ENCODE measurements at places on chromosomes 12 and 14.

DNA sequence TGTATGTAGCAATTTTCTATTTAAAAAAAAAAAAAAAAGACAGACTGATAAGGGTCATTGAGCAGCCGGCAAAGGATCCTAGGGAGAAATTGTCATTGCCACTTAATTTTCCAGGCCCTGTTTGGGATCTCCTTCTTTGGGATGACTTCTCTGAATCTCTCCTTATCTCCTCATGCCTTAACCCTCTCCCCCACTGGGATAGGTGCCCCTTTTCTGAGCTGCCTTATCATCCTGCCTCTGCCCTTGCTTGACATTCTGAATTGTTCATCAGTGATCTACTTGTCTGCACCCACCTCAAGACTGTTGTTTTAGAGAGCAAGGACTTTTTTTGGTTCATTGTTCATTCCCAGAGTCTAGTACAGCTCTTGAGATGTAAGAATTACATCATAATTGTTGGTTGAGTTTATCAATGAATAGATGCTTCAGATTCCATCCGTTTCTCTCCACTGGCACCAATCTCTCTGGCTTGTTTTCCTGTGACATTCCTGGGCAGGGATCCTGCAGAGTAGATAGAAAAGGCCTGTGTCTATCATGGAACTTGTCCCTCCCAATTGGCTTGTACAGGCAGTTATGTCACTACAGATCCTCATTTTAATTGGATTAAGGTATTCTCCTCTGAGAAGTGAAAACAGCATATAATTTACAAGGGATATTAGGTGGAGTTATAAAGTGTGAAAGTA lies 42.6 kb downstream of the SOCS2 start:
- DNase-seq = no peak

DNA sequence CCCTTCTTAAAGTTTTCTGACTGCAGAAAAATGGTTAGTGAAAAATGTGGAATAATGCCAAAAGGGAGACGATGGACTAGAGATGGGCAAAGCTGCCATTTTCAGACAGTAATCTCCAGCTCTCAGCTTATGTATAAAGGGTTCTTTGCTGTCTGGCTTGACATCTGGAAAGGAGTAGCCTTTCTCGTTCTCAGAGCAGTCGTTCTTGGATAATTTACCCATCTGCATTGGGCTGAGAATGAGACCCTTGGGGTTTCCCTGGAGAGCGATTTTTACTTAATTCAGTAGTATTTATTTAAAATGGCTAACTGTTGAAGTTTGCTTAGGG lies 1.2 kb downstream of the NUDT4 start:
- peak; percentile 51 for DNase-seq

- no peak for DNase-seq
These were observed 345.9 kb downstream of the NAV3 start for GRCh38 chr12:78176643-78177042.

- DNase-seq = no peak
These were observed 47.5 kb upstream of the NR1H4 start for GRCh38 chr12:100426145-100426544.

DNA sequence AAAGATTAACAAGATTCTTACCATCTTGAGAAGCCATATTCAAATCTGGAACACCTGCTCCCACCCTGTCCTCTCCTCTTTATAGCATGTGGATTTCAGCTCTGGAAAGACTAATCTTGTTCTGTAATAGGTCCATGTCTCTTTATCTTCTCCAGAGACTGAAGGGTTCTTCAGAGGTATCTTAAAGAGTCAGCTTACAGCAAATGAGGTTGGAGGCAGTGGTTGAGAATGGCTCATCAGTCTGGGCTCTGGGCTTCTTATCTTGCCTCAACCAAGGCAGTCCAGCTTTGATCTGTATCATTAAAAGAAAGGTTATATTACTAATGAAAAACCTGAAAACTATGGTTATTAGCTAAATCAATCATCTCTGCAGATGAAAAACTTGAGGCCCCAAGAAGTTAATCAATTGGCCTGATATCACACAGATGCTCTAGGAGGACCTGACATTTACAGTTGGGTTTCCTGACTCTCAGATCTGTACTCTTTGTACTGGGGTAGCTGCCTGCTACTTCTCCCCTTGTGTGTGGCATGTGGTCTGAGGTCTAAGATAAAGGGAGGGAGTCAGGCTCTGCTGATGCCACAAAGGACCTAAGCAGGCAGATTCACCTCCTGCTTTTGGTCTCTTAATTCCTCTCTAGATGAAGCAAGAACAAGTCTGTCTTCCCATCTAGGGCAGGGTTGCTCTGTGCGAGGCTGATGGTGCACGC lies 1.7 kb upstream of the AKAP6 start:
- no peak for DNase-seq

GRCh38 chr12:108337235-108338223 lies 1.6 kb downstream of the CMKLR1 start:
- no peak for DNase-seq

- peak; percentile 16 for DNase-seq
These were observed 30.4 kb downstream of the DLGAP5 start for GRCh38 chr14:55160989-55161388.

DNA sequence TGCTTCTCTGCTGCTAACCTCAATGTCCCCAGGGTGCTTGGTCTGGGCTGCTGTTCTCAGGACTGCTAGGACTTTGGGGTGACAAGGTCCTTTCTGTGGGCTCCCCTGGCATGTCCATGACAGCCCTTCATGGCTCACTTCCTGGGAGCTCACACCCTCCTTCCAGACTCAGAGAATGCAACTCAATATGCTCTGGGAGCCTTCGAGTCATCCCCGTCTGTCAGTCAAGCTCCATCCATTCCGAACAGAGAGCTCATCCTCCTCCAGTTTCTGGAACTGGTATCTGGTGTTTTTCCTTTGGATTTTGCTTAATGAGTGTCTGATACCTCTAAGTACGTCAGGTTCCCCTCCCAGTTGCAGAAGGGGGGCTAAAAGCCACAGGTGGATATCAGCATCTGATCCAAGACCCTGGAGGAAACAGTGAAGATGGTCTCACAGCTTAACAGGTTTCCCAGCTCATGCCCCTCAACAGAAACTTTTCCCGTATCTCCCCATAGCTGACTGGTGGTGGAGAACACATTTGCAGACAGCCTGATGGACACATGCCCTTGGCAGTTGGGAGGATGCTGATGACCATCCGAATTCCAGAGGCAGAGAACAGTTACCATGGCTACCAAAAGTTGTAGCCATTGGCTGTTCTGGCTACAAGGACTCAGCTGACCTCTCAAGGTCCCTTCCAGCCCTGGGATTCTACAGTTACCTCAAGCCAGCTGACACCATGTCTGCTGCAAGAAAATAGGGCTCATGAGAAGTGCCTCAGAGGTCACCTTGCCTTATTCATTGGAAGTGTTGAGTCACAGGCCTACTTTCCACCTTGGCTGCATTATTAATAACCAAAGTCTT lies 9.5 kb upstream of the RAB35 start:
- no peak for DNase-seq

- DNase-seq = peak; percentile 90
These were observed 41.9 kb downstream of the PTGER2 start for GRCh38 chr14:52356025-52356424.

- DNase-seq = no peak
These were observed 420 bp upstream of the PPP1R1A start for GRCh38 chr12:54588890-54589267.

- peak; percentile 63 for DNase-seq
These were observed 8.0 kb upstream of the CERS5 start for GRCh38 chr12:50174971-50175715.

GRCh38 chr12:88241862-88242570 lies 99.9 kb downstream of the TMTC3 start:
- DNase-seq = no peak

GRCh38 chr12:109531411-109531810 lies 41.9 kb downstream of the MMAB start:
- DNase-seq = no peak

GRCh38 chr14:39430762-39431415 lies 1.3 kb downstream of the FBXO33 start:
- DNase-seq = no peak

DNA sequence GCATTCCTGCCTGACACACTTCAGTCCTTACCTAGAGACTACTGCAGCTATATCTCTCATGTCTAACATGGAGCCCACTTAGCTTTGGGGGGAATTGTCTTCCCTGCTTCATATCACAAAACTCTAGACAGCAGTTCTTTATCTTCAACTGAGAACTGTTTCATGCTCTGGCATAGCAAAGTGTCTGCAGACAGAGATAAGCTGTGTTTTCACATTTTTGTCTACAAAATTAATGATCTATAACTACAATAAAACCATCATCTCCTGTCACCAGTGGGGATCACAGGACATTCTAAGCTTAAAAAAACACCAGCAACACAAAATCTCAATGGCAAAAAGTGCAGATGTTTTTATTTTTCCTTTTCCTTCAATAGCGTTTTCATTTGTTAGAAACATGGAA lies 137.1 kb upstream of the VRK1 start:
- DNase-seq = no peak

GRCh38 chr14:72610831-72611200 lies 283.1 kb downstream of the DPF3 start:
- no peak for DNase-seq

- DNase-seq = no peak
These were observed 10.0 kb downstream of the DACT1 start for GRCh38 chr14:58647777-58648176.

GRCh38 chr12:122058549-122059149 lies 19.9 kb upstream of the MLXIP start:
- no peak for DNase-seq

GRCh38 chr12:1791104-1791841 lies 29.1 kb upstream of the LRTM2 start:
- peak; percentile 69 for DNase-seq

DNA sequence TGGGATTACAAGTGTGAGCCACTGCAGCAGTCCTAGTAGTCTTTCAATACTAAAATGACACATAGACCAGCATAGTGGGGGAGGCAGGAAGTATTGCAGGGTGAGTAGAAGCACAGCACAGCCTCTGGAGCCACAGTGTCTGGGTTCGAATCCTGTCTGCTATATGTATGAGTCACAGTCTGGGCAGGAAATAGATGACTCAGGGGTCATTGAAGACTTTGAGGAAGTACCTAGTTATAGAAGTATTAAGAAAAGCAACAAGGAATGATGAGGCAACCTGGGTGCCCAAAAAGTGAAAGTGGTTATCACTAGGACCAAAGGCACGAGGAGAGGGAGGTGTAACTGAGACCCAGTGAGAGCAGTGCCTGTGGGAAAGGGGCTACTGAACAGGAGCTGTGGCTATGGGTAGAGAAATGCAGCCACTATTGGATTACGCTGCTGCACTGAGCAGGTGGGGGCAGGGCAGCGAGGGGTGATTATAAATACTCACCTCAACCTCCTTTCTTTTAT lies 124.0 kb downstream of the PDE3A start:
- no peak for DNase-seq

DNA sequence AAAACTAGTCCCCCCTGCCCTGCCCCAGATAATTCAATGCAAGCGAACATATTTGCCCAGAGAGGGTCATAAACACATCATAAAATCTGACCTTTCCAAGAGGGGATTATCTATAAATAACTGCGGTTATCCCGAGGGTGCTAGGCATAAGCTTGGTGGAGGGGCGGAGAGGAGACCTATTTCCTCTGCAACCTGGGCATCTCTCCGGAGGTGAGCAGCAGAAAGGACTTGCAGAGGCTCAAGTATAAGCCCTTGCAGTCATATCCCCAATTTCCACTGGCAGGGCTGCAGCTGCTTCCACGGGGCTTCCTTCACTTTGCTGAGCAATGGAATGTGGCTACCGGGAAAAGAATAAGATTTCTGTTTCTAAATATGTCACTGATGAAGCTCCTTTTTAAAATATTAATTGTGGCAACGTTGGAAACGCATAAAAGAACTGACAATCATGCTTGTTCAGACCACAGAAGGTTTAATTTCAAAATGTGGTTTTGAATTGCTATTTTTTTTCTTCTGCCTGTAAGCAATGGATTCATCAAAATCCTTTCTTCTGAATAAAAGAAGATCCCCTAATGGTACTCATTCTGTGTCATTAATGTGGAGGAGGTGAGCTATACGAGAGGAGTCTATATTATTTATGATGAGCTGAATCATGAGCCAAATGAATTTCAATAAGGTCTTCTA lies 268.9 kb upstream of the ATP2B1 start:
- DNase-seq = no peak

- DNase-seq = peak; percentile 46
These were observed 89.0 kb downstream of the POLR3B start for GRCh38 chr12:106446419-106447092.

DNA sequence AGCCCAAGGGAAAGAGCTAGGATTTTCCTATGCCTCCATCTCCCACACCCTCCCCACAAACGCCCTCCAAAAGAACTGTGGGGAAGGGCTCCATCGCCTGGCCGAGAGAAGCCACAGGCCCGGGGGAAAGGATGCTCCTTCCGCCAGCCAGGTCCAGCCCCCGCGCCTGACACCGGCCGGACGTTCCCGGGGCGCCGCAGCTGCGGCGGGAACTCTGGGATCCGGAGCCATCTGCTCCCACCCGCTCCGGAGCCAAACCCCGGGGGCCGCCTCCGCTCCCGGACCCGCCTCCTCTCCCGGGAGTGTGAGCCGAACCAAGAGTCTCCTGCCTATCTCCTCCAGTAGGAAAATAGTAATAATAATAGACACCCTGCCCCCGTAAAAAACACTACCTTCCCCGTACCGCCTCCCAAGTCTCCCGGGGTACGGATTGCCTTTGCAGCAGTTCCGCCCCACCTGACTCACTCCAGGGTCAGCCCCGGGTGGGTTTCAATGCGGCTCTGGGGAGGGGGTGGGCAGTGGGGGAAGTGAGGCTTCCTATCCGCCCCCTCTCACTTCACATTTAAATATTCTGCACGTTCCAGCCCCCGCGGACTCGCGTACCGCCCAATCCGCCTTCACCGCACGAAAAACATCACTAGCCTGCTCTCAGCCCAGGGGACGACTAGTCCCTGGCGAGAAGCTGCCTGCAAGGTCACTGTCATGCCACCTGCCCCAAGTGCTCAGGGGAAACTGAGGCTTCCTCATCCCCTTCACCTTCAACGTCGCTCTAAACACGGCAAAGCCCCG lies 2.4 kb downstream of the AGAP2 start:
- DNase-seq = peak; percentile 43

DNA sequence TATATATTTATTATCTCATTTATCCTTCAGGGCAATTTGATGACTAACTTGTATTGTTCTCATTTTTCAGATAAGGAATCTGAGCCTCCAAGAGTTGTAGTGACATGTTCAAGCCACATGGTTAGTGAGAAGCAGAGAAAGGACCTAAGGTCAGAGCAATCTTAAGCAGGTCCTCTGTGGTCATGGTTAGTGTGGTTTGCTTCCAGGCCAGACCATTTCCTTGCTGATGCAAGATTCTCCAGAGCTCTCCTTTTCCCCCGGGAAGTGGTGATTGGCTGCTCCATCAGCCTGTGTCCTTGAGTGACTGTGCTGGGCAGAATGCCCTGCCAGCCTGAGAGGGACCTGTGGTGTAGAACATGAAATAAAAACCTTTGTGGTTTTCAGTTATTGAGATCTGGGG lies 141.3 kb downstream of the KTN1 start:
- DNase-seq = no peak
